Tibial nerve (tissue), 4 donors: ENCODE measurements at places on chromosomes 6 and 20. TPM values are rescaled to one million over a fixed set of nuclear protein-coding genes. Genes with fewer than 3 reads are reported as not detected.
A peak's percentile ranks its signal among the peaks of the same experiment; 100 is the strongest.

Gene ANGPT4
- total RNA-seq, result 0.63 TPM

- no peak for DNase-seq
Measured at GRCh38 chr20:34834459-34834893, 9.0 kb upstream of the NCOA6 start.

Gene ARFGAP1
- total RNA-seq, result 124 TPM

DNA sequence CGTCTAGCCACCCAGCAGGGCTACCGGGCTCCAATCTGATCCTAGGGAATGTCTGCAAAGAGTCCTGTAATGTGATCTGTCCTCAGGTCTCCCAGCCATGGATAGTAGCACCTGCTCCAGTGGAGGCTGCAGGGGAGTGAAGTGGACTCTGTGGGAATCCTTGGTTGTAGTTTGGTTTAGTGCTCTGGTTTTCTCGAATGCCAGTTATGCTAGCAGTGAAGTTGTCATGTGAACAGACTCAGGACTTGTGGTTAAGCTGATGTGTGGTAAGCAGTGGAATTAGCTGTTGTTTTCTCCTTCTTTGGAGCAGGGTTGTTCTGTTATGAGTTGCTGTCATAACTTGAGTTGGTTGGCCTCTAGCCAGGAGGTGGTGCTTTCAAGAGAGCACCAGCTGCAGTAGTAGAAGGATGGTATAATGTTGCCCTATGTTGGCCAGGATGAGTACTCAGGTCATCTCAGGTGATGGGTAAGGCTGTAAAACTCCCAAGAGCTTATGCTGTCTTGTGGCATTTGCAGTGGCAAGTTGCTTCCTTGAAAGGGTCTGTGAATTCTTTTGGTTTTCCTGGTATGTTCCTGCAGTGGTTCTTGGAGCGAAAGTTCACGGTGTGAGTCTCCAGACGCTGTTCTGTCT, 390.2 kb downstream of the UTRN start:
- DNase-seq, result no peak

GRCh38 chr6:91476000-91476399, 889.1 kb upstream of the MAP3K7 start:
- no peak for DNase-seq

Gene ZFP57
- 0.66 TPM for total RNA-seq

DNA sequence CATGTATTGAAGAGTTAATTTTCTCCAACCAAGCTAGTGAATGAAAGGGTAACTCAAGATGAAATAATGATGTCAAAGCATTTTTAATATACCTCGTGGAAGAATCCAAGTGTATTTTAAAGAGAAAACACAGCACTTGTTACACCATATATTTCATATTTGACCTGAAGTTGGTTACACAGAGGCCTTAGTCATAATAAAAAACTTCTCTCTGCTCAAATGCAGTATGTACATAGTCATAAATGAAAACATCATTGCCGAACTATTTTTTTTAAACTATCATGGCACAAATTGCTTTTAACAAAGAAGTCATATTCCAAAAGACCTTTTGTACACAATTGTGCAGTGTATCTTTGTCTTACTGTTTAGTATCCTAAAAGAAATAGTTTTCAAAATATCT, 43.0 kb downstream of the BACH2 start:
- DNase-seq, result no peak

DNA sequence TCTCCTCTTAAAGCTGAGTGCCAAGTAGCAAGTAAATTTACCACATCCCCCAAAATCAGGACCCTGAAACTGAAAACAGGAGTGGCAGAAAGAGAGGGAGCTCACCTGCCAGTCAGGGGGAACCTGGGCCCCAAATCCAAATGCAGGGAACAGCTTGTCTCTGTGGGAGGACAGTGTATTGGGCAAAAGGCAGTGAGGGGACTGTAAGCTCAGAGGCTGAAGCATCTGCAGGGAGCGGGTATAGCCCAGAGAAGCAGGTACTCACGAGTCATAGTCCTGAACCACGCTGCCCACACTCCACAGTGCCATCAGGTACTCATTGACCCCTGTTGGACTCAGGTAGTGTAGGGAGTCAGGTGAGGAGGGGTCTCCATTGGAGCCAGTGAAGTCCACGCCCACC, 15.0 kb downstream of the SPAG4 start:
- no peak for DNase-seq

GRCh38 chr20:45254383-45255262, at the start of gene SLPI:
TSS of gene SLPI (minus strand) at chr20:45254564. CDS start at chr20:45254543, 21 bp downstream.
- DNase-seq, result peak; percentile 30

Gene CD83
- total RNA-seq, result 5.3 TPM

- DNase-seq, result no peak
Measured at GRCh38 chr6:4870821-4871494, 94.8 kb downstream of the CDYL start.

DNA sequence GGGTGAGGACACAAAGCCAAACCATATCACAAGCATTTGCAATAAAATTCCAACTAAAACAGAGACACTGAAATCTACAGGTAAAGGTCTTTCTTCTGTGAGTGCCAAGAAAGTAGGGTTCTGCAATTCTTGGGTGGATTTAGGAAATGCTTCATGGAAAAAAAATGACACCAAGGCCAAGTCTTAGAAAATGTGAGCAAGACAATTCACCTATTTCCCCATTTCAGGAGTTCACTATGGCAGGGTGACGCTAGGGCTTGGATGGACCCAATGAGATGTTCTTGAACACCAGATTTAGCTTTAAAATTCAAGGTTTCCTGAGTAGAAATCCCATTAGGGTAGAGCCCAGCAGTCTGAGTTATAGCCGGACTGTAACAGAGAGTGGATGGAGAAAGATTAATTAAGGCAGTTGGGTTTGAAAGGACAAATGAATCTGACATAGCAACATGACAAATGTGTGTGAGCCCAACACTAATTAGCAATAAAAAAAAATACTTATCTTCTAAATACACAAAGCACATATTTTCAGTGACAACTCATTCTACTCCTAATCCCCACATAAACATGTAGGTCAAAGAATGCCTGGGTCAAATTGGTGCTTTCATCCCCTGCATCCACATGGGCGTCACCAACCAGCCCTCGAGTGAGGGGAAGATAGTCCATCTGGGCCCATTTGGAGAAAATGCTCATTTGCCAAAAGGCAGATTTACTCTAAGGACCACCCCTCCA, 180.4 kb upstream of the JARID2 start:
- DNase-seq, result no peak

GRCh38 chr20:42204109-42204660, 586.0 kb upstream of the CHD6 start:
- no peak for DNase-seq

GRCh38 chr20:39289316-39289715, 327.2 kb downstream of the DHX35 start:
- no peak for DNase-seq

DNA sequence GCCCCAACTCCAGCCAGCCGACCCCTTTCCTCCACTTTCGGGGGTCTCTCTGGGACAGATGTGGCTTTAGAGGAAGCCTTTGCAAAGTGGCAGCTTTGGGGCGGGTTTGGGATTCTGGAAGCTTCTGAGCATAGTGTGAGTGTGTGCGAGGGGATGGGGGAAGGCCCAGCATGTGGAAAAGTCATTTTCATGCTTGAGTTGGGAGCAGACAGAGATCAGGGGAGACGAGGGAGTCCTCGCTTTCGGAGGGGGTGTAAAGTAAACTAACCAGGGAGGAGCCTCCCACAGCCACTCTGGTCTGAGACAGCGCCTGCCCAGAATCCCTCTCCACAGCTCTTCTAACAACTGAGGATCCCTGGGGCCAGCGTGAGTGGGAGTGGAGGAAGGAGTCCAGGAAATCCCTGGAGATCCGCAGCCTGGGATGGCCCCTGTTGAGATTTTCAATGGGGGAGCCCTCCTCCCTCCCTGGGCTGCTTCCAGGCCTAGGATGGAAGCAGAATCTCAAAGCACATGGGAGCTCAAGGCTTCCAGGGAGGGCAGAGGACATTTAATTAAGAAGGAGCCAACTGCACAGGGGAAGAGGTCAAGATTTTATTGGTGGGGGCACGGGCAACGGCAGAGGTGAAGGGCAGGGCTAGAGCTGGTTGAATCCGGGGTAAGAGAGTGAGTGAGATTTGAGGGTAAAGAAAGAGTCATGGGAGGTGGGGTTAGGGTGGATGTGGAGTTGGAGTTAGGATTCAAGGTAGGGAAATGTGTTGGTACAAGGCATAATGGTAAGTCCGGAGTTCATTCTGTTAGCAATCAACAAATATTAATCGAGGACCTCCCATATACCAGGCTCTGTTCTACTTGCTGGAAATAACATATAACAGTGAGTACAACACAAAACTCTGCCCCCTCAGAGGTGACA, 102.3 kb upstream of the FOXP4 start:
- no peak for DNase-seq

DNA sequence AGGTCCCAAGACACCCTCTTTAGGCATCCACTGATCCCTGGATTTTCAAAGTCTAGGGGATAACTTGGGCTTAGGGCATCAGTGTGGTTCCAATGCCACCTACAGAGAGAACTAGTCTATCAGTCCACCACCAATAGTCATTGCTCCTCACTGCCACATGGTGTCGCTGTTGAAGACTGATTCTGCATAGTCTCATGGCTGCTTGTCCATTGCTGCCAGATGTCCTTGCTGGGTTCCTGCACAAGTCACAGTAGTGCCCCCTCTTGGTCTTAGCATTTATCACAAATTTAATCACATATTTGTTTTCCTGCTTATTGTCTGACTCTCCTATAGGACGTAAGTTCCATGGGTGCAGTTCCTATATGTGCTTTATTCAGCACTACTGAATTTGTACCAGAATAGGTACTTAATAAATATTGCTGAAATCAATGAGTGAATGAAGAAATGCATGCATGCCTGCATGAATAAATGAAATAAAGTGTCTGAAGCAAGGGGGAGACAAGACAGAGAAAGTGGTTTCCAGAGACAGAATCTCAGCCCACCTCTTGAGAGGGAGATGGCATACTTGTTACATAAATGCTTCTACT, 45.9 kb upstream of the RALY start:
- no peak for DNase-seq

GRCh38 chr6:157068691-157069324, 254.5 kb downstream of the TMEM242 start:
- DNase-seq, result no peak

DNA sequence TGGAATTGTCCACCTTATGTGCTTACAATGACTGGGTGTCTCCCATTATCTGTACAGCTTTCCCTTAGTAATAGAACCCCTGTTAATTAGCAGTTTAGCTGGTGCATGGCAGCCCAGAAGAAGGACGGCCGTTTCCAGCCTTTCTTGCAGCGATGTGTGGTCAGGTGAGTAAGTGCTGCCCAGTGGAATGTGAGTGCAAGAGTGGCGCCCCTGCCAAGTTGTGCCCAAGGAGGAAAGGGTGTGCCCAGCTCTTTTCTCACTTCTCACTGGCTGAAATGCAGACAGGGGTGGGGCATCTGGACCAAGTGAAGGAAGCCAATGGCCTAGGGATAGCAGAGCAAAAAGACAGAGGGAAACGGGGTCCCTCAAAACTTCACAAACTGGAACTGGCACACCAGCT, 296.8 kb downstream of the PREX1 start:
- DNase-seq, result no peak

DNA sequence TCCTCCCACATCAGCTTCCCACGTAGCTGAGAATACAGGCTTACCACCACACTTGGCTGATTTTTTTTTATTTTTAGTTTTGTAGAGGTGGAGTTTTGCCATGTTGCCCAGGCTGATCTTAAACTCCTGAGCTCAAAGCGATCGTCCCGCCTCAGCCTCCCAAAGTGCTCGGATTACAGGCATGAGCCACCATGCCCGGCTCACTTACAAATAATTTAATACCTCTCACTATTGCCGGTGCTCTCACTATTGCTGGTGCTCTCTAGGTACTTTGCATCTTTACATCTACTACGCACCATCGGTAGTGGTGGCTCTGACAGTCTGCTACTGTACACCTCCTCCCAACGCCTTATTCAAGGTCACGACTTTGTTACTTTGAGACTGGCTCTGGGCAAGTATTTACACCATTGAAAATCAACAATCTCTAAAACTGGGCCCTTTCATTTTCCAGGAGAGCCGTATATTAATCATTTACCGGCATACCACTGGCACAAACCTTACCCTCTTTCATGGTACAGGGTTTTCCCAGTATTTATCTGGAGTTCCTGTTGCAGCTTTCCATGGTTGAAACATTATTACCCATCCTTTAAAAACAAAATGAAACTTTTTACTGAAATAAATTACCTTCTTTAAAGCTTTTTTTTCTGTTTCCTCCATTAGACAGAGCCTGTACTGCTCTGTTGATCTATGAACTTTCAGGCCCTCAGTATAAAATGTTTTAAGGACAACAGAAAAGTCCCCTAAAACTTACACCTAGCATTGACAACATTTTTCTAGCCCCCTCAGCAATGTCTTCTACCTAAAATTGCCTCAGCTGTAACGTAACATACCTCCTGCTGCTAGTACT, 259.6 kb upstream of the PLCB4 start:
- no peak for DNase-seq

Gene FRMD1
- total RNA-seq, result 9.9 TPM

Gene TREML2
- total RNA-seq, result not detected

- no peak for DNase-seq
Measured at GRCh38 chr20:48584391-48585060, 243.3 kb downstream of the PREX1 start.

- no peak for DNase-seq
Measured at GRCh38 chr6:80126657-80127345, 20.3 kb downstream of the BCKDHB start.

Gene KCNB1
- 11.7 TPM for total RNA-seq

- DNase-seq, result no peak
Measured at GRCh38 chr6:568085-568484, 88.8 kb downstream of the HUS1B start.

Gene FNDC1
- total RNA-seq, result 8.2 TPM

Gene NOX3
- total RNA-seq, result not detected

DNA sequence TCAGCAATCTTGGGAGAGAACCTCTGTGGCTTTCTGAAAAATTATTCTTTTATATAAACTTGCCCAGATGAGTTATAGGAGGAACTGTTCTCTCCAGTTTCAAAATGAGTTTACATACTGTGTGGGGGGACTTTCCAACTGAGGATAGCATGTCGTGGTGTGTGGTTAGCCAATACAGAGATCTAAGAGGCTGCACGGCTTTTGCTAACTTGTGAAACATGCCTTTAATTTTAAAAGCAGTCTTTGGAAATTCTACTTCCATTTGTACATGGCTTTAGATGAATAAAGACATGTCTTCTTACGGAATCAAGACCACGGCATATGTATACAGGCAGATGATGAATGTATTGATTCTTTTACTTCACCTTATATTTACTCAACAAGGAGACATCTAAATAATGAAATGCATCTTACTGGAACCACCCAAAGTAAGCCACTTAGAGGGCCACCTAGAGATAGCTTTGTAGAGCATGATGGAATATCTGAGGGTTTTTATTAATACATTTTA, 39.8 kb downstream of the HIVEP1 start:
- DNase-seq, result no peak
